ENCODE measurements at places on chromosomes 2 and 18.

- DNase-seq = peak; percentile 22
Observed at GRCh38 chr2:212686285-212686895, 147.8 kb upstream of the ERBB4 start.

DNA sequence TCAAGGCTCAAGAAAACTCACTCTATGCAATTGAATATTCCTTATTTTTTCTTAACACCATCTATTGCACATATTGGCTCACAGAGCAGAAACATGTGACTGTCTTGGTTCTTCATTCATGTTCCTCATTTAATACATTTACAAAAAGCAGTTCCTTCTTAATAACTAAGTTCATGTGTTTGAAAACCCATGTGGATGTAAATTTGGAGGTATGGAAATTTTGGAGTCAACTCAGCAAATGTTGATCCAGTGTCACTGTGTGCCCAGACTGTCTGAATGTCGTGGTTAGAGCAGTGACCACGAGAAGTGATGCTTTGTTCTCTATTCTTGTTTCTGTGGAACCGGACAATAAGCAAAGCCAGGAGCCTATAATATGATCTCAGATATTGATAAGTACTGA is 299.1 kb downstream of the SETBP1 start:
- no peak for DNase-seq

DNA sequence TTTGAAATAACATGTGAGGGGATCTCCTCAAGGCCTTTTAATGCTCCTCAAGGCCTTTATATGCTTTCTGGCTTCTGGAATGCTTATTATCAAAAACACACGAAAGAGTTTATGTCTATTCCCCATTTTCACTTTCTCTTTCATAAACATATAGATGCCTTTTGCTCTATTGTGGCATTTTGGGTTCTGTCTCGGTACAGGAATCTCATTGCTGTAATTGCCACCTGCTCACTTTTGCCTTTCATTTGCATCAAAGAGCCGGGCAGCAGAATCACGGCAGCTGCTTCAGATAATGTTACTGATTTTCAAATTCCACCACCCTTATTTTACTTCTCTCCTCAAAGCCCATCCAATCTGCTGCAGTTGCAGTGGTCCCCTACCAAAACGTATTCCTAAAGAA is 54.8 kb upstream of the LPIN2 start:
- DNase-seq = no peak

DNA sequence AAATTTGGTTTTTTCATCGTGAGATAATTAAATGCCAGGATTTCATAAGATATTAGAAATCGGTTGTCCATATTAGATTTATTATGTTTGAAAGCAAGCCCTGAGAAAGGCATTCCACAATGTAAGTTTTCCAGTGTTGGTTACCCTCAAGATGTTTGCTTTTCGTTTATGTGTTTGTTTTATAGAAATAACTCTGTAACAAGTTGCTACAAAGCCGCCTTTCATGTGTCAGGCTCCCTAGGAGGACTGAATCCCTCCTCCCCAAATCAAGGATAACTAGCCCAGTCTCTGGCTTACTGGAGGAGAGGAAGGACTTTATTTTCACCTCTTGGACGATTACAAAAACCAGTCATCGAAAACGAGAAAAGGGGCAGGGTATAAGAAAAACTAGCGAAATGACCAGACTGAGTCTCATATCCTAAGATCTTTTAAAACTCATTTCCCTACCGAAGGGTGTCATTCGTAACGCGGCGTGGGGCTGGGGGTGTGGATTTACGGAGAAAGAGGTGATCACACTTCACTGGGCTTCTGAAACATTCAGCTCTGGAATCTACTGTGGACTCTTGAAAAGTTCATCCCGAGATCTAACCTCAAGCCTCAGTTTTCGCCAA is 1.0 kb upstream of the PEX13 start:
- DNase-seq = no peak

GRCh38 chr2:191486584-191487320 is 191.2 kb upstream of the NABP1 start:
- DNase-seq = no peak

DNA sequence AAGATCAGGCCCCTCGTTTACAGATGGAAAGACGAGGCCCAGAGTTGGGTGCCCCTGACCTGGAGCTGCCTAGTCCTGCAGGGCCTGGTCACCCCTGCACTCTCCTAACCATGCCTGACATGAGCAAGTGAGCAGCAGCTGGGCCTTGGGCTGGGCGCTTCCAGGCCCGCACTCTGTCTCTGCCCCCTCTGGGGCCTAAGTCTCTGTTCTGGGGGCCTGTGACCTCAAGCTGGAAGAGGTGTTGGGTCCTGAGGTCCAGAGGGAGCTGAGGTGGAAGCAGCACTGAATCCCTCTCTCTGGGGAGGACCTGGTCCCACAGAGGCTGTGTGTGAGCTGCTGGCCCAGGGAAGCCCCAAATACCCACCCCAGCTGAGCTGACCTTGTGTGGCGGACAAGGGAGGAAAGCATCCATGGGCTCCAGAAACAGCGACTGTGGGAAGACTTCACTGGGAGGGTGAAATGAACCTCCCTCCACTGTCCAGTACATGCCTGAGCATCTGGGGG is 46.1 kb upstream of the GPC1 start:
- DNase-seq = no peak

DNA sequence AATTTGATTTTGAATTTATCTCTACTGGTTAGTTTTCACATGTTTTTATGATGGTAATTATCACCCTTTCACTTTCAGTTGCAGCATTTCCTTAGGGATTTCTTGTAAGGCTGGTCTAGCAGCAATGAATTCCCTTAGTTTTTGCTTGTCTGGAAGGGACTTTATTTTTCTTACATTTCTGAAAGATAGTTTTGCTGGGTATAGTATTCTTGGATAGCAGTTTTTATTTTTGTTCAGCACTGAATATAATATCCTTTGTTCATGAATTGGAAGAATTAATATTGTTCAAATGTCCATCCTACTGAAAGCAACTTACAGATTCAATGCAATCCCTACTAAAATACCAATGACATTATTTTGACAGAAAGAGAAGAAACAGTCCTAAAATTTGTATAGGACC is 30.2 kb downstream of the IL1RL2 start:
- no peak for DNase-seq

- DNase-seq = no peak
Observed at GRCh38 chr2:29921560-29921915, at the start of gene ALK. TSS of gene ALK (minus strand) at chr2:29921586. CDS start at chr2:29920659, 927 bp downstream.

GRCh38 chr2:121529439-121530211 is 1.1 kb upstream of the RNU4ATAC start:
- DNase-seq = no peak

DNA sequence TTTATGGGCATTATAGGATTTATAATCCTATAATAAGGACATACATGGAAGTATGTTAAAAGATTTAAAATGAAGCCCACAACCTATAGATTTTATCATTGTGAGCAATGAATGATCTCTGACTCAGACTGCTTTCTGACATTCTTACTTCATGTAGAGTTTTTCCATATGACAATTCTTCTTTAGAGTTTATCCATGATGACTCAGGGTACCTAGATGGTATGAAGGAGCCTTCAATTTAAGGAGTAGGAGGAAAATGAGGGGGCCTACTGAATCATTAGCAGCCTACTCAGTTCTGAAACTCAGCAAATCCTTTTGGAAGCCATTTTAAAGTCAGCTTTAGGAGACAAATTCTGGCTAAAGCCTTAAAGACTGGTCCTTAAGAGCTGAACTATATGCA is 10.4 kb downstream of the PELI1 start:
- DNase-seq = no peak

Data from stimulated activated CD8-positive, alpha-beta memory T cell treated with anti-CD3 and anti-CD28 coated beads, Interleukin-2, amount 100 ng/mL, for 1 hour (primary cell).